Activated CD8-positive, alpha-beta memory T cell treated with anti-CD3 and anti-CD28 coated beads for 24 hours (primary cell): ENCODE measurements at places on chromosomes 4 and X.

DNA sequence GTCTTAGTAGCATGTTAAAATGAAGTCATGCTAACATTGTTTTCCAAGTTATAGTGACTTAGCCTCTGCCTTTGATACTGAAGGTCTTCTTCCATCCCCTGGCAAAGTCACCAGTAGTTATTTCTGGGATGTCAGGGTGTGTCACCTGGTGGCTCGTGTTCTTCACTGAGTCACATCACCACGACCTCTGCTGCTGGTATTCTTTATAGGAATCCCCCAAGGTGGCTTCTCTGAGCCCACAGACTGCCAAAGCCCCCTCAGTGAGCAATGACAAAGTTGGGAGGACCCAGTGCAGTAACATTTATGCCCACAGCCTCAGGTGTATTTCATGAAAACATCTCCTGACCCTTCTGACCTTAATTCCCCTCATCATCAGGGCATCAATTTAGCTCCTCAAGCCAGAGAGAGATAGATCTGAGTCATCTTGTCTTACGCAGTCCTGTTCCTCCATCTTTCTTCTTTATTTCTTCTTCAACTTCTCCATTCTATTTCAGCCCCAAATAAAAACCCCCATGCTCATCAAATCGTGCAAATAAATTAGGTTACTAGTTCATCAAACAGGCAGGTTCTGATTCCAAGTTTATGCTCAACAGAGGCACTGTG lies 29.3 kb upstream of the GPRIN3 start:
- no peak for DNase-seq

- DNase-seq, result no peak
These were observed 7.9 kb downstream of the PPP1R3F start for GRCh38 chrX:49277535-49277830.

DNA sequence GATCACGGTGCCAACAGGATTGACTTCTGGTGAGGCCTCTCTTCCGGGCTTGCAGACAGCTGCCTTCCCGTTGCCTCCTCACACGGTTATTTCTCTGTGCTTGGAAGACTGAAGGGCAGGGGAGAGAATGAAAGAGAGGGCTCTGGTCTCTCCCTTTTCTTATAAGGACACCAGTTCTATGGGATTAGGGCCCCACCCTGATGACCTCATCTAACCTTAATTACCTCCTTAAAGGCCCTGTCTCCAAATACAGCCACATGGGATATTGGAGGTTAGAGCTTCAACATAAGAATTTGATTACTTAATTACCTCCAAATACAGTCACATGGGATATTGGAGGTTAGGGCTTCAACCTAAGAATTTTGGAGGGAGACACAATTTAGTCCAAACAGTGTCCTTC lies 46.5 kb downstream of the EVC start:
- no peak for DNase-seq

DNA sequence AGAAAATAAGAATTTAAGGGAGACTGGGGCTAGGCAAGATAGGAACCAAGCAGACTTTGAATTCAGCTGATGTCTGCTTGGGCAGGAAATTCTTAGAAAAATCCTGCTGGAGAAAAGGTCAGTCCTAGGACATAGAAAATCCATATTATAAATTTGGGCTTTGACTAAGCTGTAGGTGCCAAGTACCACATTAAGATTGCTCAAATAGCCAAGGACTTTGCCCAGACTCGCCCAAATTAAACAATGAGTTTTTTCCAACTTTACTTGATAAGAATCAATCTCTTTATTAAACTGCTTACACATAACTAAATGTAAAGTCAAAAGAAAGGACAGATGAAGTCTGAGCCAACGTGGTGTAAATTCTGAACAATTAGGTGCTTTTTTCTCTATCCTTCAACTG lies 95.4 kb downstream of the FUNDC1 start:
- no peak for DNase-seq

DNA sequence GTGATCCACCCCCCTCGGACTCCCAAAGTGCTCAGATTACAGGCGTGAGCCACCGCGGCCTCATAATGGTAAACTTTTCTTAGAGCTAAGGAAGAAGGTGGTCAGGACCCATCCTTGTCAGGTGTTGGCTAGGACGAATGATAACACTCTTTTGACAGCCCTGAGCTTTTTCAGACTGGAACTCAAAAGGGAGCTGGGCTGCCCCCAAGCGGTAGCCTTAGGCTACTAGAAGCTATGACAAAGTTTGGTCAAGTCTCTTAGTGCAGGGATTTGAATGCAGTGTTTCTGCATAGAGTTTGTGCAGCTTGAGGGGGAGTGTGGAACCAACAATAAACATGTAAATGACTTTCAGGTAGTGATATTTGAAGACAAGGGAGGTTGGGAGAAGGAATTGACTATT lies 11.8 kb upstream of the HSD17B10 start:
- DNase-seq, result peak; percentile 67

DNA sequence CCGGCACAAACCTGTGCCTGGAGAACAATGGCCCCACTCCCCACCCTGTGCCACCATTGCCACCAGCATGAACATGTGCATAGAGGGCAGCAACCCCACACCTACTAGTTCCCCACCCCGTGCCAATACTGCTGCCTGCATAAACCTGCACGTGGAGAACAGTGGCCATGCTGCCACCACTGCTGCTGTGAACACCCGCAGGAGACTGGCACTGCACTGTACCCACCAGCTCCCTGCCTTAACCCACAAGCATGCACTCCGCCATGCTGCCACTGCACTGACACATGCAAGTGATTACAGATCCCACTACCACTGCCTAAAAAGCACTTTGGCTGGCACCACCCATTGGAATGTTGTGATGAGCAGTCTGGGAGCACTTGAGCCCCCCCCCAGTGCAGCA lies 77.3 kb downstream of the NAA11 start:
- no peak for DNase-seq

DNA sequence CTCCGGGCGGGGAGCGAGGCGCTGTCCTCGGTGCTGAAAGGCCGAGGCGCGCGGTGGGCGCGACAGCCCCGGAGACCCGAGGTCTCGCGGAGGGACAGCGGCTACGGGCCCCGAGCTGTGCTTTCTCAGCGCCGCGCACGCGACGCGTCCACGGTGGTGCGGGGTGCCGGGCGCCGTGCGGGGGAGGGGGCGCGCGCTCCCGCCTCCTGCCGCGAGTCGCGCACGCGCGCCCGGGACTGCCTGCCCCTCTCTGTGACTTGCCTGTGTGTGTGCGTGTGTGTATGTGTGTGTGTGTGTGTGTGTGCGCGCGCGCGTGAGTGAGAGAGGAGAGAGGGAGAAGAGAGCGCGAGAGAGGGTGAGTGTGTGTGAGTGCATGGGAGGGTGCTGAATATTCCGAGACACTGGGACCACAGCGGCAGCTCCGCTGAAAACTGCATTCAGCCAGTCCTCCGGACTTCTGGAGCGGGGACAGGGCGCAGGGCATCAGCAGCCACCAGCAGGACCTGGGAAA lies at the start of gene GRIA2:
Gene GRIA2 (plus strand): TSS at position 358 of the 511 bp plus-strand sequence. CDS start 315 bp downstream, outside the sequence.
- DNase-seq, result no peak

DNA sequence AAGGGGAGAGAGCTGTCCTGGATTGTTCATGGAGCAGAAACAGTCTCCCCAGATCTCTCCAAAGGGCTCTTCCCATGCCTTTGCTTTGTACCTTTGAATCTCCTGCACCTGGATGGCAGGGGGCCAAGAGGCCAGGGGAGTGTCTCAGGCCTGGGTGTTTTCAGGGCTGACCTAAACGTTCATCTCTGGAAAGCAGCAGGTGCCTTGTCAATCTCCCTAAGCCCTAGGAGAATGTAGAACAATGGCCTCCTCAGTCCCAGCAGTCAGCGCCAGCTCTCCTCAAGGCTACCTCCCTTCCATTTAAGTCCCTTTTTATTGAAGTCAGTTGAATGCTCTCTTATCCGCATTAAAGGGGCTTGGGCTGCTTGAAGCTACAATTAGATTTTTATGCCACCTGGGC lies 31.2 kb upstream of the NSUN7 start:
- no peak for DNase-seq

DNA sequence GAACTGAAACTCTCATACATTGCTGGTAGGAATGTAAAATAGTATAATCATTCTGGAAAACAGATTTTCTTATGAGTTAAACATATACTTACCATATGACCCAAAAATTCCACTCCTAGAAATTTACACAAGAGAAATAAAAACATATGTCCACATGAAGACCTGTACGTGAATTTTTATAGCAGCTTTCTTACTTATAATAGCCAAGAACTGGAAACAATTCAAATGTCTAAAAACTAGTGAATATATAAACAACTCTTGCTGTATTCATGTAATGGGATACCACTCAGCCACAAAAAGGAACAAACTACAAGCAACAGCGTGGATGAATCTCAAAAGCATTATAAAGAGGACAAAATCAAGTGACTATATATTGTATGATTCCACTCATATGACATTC lies 27.5 kb downstream of the TMEM156 start:
- DNase-seq, result no peak

GRCh38 chrX:129318375-129318774 lies 204.9 kb downstream of the SMARCA1 start:
- DNase-seq, result no peak

DNA sequence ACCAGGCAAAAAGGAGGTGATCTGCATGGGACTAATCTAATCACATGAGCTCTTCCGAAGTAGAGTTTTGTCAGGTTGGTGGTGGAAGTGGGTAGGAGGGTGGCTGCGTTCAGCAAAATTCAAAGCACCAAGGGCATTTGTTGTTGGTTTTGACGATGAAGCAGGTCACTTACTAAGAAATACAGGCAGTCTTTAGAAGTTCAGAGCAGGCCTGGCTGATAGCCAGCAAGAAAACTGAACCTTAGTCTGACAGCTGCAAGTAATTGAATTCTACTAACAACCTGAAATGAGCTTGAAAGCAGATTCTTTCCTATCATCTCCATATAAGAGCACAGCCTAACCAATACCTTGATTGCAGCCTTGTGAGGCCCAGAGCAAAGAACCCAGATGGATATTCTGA lies 505.8 kb downstream of the KLHL13 start:
- DNase-seq, result no peak

DNA sequence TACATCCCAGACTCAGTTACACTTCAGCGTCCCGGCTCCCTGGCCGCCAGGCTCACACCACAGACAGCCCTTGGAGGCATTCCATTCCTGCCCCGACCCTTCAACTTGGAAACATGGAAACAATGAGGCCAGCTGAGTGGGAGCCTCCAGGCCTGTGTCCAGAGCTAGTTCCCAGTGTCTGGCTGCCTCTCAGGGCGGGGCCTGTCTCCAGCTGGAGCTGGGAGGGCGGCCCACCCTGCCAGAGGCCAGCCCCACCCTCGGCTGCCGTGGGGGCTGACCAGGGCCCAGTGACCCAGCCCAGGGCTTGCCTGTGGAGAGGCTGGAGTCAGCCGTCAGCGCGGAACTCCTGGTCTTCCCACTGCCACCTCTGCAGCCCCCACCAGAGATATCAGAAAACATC lies 37.4 kb upstream of the SPON2 start:
- no peak for DNase-seq

GRCh38 chrX:101411984-101412383 lies 4.0 kb downstream of the HNRNPH2 start:
- no peak for DNase-seq

DNA sequence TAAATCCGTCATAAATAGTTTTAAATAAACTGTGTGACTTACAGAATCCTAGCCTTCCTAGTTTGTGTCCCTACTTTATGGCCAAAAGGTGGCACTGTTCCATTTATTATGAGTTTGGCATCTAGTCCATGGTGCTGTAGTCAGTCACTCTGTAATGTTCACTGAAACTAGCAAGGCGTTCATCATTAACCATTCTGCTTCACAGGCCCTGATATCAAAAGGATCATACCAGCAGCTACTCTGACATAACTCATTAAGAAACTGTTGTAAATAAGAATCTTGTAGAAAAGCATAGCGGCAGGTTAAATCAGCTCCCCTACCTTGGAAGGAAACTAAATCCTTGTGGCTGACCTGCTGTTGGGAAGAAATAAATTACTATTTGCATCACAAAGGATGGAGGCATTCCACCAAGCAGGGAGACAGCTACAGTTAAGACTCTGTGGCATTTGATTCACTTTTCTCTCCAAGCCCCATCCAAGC lies 919.6 kb upstream of the DIAPH2 start:
- DNase-seq, result no peak

DNA sequence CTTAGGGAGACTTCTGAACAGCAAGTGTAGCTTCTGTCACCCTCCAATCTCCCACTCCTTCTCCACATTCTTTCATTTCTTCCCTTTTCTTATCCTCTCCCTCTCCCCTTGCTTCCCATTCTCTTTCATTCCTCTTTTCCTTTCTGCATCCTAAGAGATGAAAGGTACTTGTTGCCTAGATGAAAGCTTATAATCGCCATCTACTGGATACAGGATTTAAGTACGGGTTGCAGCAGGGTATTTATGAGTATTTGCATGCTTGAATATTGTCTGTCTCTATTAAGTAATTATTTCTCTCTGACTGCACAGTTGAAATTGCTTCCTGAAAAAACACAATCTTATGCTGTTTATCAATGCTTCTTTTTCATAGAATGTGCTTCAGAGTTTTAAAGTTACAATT lies 174.0 kb upstream of the TENT5D start:
- no peak for DNase-seq

- no peak for DNase-seq
These were observed 409.7 kb downstream of the GLUD2 start for GRCh38 chrX:121457096-121457495.

DNA sequence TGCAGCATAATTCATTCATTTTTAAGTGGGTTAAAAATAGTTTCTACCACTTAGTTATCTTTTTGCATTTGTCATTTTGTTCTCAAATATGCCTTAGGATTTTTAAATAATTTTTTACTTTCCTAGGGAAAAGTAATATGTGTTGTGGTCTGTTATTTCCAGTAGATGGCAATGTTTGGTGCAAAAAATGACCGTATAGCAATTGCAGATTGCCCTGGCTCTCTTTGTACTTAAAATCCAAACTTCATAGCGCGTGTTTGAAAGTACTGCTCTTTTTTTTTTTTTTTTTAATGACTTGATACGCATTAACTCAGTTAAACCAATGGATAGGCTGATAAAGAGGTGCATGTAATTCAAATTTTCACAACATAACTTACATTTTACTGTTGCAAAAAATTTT lies 74.4 kb upstream of the RBMX start:
- no peak for DNase-seq

- DNase-seq, result no peak
These were observed 12.7 kb upstream of the CD40LG start for GRCh38 chrX:136635235-136635634.

DNA sequence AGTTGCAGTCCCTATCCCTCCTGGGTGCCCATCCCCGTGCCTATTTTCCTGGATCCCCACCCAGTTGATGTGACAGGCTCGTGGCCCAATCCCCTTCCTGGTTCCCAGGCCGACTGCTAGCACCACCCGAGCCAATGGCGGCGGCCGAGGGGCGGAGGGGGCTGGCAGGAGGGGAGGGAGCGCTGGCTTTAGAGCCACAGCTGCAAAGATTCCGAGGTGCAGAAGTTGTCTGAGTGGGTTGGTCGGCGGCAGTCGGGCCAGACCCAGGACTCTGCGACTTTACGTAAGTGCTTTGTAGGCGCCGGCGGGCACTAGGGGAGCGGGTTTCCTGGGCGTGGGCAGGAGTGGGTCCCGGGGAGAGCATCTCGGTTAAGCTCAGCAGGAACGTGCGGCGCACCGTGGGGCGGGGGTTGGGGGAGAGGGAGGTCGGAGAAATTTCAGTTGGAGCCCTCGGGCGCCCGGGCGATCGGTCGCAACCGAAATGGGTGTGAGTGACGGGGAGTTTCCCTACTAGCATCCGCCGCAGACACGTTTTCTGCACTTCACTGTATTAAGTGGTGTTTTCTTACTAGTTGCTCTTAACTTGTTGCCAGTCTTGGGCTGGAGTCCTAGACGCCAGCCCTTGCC lies at the start of gene PLS3:
Gene PLS3 (plus strand): TSS at position 197 of the 627 bp plus-strand sequence. CDS start 49,077 bp downstream, outside the sequence.
- peak; percentile 57 for DNase-seq
